Mammary microvascular endothelial cell (primary cell): ENCODE measurements at places on chromosomes 5 and 9. TPM values are rescaled to one million over a fixed set of nuclear protein-coding genes. Genes with fewer than 3 reads are reported as not detected.

Gene TMC1
- 0.13 TPM in 1 of 2 replicates, not detected in the other for total RNA-seq

Gene ZNF483
- 0.47 and 0.69 TPM in 2 replicates for total RNA-seq

Gene DEPDC1B
- 17.4 and 19.1 TPM in 2 replicates for total RNA-seq

Gene TOMM5
- 173 and 214 TPM in 2 replicates for total RNA-seq

Gene TYRP1
- 0.34 TPM in 1 of 2 replicates, not detected in the other for total RNA-seq

Gene AHRR
- total RNA-seq = 17.5 and 17.8 TPM in 2 replicates

Gene PCDHB9
- total RNA-seq = 0.15 and 0.27 TPM in 2 replicates

Gene GPX8
- total RNA-seq = 90.3 and 102 TPM in 2 replicates

Gene HTR1A
- not detected in 2 replicates for total RNA-seq

Gene STOML2
- total RNA-seq = 178 and 191 TPM in 2 replicates
